ENCODE measurements at places on chromosomes 11 and 22. TPM values are rescaled to one million over a fixed set of nuclear protein-coding genes. Genes with fewer than 3 reads are reported as not detected.

- DNase-seq = no peak
- H3K4me3 ChIP-seq = no peak overlapping the region
- H3K4me1 ChIP-seq = peaks cover 11% of the 10 kb centered on the region
- no peaks in the 10 kb centered on the region for H3K27me3 ChIP-seq
Observed at GRCh38 chr11:33086017-33086416, 46.6 kb downstream of the TCP11L1 start.

GRCh38 chr22:17435375-17435774 is 66.1 kb downstream of the CECR2 start:
- H3K27me3 ChIP-seq = no peaks in the 10 kb centered on the region
- no peak overlapping the region for H3K27ac ChIP-seq
- H3K36me3 ChIP-seq = no peaks in the 10 kb centered on the region

Gene SLC22A12
- total RNA-seq = not detected

Gene TCN2
- 16.3 TPM for total RNA-seq

DNA sequence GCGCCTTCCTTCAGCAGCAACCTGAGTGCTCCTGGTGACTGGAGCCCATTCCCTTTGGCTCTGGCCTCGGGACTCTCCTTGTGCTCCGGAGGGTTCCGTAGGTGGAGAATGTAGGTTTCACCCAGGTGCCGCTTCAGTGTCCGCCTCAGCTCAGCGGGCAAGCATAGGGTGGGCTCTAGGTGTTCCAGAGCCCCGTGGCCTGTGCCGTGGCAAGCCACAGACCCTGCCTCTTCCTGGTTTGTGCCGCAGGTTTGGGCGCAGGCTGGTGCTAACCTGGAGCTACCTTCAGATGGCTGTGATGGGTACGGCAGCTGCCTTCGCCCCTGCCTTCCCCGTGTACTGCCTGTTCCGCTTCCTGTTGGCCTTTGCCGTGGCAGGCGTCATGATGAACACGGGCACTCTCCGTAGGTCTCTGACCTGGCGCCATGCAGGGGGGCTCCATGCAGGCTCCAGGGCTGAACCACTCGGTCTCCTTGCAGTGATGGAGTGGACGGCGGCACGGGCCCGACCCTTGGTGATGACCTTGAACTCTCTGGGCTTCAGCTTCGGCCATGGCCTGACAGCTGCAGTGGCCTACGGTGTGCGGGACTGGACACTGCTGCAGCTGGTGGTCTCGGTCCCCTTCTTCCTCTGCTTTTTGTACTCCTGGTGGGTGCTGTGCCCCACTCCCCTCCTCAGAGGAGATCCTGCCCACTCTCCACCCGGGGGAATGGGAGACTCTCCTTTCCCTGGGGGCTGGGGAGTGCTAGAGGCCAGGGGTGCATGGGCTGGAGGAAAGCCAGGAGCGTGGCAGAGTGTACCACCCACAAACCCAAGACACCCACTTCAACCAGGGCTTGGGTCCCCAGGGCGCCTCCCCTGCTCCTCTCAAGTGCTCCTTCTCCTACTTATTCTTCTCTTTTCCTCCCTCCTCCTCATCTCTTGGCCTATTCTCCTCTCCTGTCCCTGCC is 2.4 kb downstream of the SLC22A12 start:
- H3K4me1 ChIP-seq = no peaks in the 10 kb centered on the region
- no peaks in the 10 kb centered on the region for H3K36me3 ChIP-seq
- no peak for DNase-seq

DNA sequence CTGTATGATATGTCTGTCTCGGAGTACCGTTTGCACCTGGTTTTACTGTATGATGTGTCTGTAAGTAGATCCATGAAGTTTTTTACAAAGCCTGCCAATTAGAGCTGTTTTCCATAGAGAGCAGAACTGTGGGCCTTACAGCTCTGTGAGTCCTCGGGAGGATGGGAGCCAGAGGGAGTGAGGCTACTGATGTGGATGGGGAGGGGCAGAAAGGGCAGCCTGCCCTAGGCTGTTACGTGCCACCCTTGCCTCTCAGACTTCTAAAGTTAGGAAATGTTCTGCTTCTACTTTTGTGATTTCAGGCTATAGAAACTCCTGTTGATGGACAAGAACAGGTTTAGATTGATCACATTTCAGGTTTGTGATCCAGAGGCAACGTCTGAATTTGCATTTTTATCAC is 105.2 kb downstream of the PPP6R3 start:
- H3K4me1 ChIP-seq = no peaks in the 10 kb centered on the region
- no peak overlapping the region for H3K4me3 ChIP-seq
- H3K36me3 ChIP-seq = peaks cover 6% of the 10 kb centered on the region
- no peaks in the 10 kb centered on the region for H3K27me3 ChIP-seq
- DNase-seq = no peak

Gene CEP126
- total RNA-seq = 2.6 TPM

Gene CALCB
- 11.5 TPM for total RNA-seq

GRCh38 chr11:65557280-65558001 is 718 bp downstream of the LTBP3 start:
- H3K27me3 ChIP-seq = no peaks in the 10 kb centered on the region
- DNase-seq = no peak
- H3K4me3 ChIP-seq = no peak overlapping the region
- peak overlapping the region; percentile 93 for H3K27ac ChIP-seq

GRCh38 chr11:13102513-13102840 is 93.4 kb downstream of the RASSF10 start:
- no peaks in the 10 kb centered on the region for H3K27me3 ChIP-seq
- DNase-seq = no peak
- no peaks in the 10 kb centered on the region for H3K36me3 ChIP-seq
- H3K4me1 ChIP-seq = peaks cover 13% of the 10 kb centered on the region
- H3K4me3 ChIP-seq = no peak overlapping the region

Gene MOV10L1
- total RNA-seq = 0.52 TPM

GRCh38 chr11:10975287-10975721 is 117.5 kb upstream of the ZBED5 start:
- no peak overlapping the region for H3K27ac ChIP-seq
- no peaks in the 10 kb centered on the region for H3K4me1 ChIP-seq
- no peaks in the 10 kb centered on the region for H3K27me3 ChIP-seq
- H3K4me3 ChIP-seq = no peak overlapping the region

DNA sequence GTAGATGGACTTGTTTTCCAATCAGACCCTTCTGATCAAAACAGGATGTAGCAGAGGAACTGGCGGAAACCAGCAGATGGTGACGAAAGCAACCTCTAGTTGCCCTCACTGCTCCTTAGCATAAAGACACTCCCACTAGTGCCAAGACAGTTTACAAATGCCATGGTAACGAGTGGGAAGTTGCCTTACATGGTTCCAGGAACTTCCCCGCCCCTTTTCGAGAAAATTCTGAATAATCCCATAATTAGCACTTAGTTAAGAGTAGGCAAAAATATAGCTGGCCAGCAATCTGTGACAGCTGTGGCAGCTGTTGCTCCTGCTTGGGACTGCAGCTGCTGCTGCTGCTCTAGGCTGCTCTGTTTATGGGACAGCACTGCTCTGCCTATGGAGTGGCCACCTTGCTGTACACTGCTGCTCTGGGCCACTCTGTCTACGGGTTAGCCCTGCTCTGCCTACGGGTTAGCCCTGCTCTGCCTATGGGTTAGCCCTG is 33.4 kb upstream of the SORL1 start:
- DNase-seq = no peak
- peaks cover 9% of the 10 kb centered on the region for H3K4me1 ChIP-seq
- no peaks in the 10 kb centered on the region for H3K27me3 ChIP-seq
- H3K27ac ChIP-seq = no peak overlapping the region

Gene HTR3A
- total RNA-seq = 0.33 TPM

- peaks cover 18% of the 10 kb centered on the region for H3K4me1 ChIP-seq
- no peak overlapping the region for H3K4me3 ChIP-seq
- DNase-seq = no peak
Observed at GRCh38 chr11:75471176-75471973, 38.4 kb upstream of the KLHL35 start.

DNA sequence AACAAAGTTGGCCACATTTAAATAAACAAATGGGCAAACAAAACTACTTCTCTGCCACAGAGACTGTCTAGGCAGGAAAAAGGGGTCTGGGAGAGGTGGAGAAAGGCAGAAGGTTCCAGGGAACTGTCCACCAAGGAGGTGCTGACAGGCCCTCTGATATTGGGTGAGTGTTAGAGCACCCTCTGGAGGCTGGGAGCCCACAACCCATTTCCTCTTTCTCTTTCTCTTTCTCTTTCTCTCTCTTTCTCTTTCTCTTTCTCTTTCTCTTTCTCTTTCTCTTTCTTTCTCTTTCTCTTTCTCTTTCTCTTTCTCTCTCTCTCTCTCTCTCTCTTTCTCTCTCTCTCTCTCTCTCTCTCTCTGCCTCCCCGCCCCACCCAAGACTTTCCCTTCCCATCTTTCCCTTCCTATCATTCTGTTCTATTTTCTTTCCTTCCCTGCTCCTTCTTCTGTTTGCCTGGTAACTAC is 912.8 kb downstream of the DLG2 start:
- no peaks in the 10 kb centered on the region for H3K27me3 ChIP-seq
- no peak overlapping the region for H3K4me3 ChIP-seq
- no peaks in the 10 kb centered on the region for H3K4me1 ChIP-seq
- H3K27ac ChIP-seq = no peak overlapping the region

DNA sequence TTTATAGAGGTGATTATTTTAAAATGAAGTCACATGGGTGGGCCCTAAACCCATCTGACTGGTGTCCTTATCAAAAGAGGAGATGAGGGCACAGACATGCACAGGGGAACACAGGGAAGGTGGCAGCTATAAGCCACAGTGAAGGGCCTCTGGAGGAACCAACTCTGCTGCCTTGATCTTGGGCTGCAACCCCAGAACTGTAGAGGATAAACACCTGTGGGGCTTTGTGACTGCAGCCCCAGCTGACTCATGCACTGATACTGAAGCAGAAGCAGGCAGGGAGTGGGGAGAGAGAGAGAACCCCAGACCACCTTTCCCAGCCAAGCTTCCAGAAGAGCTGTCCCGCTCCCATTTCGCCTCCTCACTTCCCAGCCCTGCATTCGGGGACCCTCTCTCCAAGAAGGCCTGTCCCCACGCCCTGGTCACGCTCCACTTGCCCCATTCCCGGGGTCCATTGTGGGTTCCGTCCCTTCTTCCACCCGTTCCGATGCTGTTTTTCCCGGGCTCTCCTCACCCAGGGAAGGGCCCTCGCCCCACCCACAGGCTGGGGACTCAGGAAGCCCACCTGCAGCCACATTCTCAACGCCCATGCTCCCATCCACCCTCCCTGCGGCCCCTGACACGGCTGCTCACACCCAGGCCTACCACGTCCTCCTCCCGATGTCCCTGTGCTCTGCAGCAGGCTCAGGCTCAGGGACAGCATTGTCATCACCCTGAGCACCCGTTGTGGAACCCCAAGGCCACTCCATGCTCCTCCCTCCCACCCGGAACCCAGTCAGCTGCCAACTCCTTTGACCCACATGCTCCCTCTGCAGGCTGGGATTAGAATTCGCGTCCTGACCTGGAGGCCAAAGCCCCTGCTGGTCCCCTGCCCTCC is 90.8 kb upstream of the SHANK2 start:
- peaks cover 6% of the 10 kb centered on the region for H3K4me1 ChIP-seq
- H3K27me3 ChIP-seq = no peaks in the 10 kb centered on the region
- DNase-seq = peak; percentile 81
- H3K27ac ChIP-seq = no peak overlapping the region
- no peaks in the 10 kb centered on the region for H3K36me3 ChIP-seq

Gene RPS25
- total RNA-seq = 824 TPM

GRCh38 chr22:50670914-50671538 is 1.6 kb upstream of the SHANK3 start:
- H3K4me3 ChIP-seq = no peak overlapping the region
- H3K27me3 ChIP-seq = peaks cover 9% of the 10 kb centered on the region
- no peaks in the 10 kb centered on the region for H3K36me3 ChIP-seq
- no peak for DNase-seq

- H3K27ac ChIP-seq = no peak overlapping the region
- H3K4me3 ChIP-seq = no peak overlapping the region
- DNase-seq = no peak
- no peaks in the 10 kb centered on the region for H3K27me3 ChIP-seq
- H3K36me3 ChIP-seq = no peaks in the 10 kb centered on the region
- H3K4me1 ChIP-seq = no peaks in the 10 kb centered on the region
Observed at GRCh38 chr11:88520391-88520790, 182.9 kb upstream of the CTSC start.

DNA sequence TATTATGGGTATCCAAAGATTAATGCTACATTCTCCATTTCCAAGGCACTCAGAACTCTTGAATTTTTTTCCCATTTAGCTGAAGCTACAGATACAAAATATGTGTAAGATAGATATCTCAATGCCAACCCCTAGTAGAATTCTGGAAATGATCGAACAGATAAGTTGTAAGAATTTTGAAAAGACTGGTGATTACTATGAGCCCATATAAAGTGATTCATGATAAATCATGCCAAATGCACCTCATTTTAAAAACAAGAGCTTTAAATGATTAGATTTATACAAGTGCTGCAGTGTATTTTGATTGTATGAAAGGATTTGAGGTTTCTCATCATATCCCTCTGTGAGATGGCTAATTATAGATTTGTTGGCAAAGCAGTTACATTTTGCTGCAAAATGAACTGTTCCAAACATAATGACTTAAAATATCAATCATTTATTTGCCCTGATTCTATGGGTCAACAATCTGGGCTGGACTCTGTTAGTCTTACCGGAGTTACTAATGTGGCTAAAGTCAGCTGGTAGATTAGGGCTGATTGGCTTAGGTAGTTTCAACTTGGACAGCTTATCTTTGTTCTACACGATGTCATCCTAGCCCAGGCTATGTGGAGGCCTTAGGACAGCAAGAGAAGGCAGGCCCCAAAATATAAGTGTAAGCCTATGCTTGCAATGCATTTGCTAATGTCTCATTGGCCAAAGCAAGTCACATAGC is 3.4 kb downstream of the OR10V1 start:
- no peaks in the 10 kb centered on the region for H3K27me3 ChIP-seq
- H3K4me3 ChIP-seq = no peak overlapping the region
- no peak for DNase-seq
- no peaks in the 10 kb centered on the region for H3K36me3 ChIP-seq
- no peaks in the 10 kb centered on the region for H3K4me1 ChIP-seq
- no peak overlapping the region for H3K27ac ChIP-seq

Gene OR51B4
- 0.52 TPM for total RNA-seq

Gene CHKB
- 122 TPM for total RNA-seq

Gene CBL
- total RNA-seq = 6.5 TPM

- H3K36me3 ChIP-seq = peaks cover 31% of the 10 kb centered on the region
- H3K4me3 ChIP-seq = no peak overlapping the region
- H3K27ac ChIP-seq = no peak overlapping the region
- no peaks in the 10 kb centered on the region for H3K27me3 ChIP-seq
- DNase-seq = no peak
- H3K4me1 ChIP-seq = no peaks in the 10 kb centered on the region
Observed at GRCh38 chr22:17866127-17866526, 91.9 kb upstream of the BID start.

Gene SYCE3
- total RNA-seq = not detected

GRCh38 chr11:69449320-69450063 is 32.0 kb upstream of the LINC01488 start:
- no peaks in the 10 kb centered on the region for H3K36me3 ChIP-seq
- no peak overlapping the region for H3K27ac ChIP-seq
- H3K4me3 ChIP-seq = no peak overlapping the region
- no peaks in the 10 kb centered on the region for H3K27me3 ChIP-seq

Gene KDM4F
- total RNA-seq = not detected

DNA sequence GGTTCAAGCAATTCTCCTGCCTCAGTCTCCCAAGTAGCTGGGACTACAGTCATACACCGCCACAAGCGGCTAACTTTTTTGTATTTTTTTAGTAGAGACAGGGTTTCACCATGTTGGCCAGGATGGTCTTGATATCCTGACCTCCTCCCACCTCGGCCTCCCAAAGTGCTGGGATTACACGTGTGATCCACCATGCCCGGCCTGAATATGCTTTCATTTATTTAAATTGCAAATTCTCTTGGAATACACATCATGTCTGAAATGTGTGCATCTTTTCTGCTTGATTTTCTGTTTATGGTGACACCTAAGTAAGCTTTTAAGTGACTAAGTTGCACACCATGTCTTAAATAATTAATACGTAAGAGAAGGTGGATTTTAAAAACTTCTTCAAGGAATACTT is 31.7 kb downstream of the IZUMO1R start:
- no peak overlapping the region for H3K4me3 ChIP-seq
- no peaks in the 10 kb centered on the region for H3K4me1 ChIP-seq
- H3K36me3 ChIP-seq = no peaks in the 10 kb centered on the region
- no peaks in the 10 kb centered on the region for H3K27me3 ChIP-seq

Measured in body of pancreas (tissue), 4 donors.